ENCODE measurements at places on chromosomes 1 and 21.

GRCh38 chr1:28301368-28302174 is 27.3 kb upstream of the MED18 start:
- no peak for DNase-seq

DNA sequence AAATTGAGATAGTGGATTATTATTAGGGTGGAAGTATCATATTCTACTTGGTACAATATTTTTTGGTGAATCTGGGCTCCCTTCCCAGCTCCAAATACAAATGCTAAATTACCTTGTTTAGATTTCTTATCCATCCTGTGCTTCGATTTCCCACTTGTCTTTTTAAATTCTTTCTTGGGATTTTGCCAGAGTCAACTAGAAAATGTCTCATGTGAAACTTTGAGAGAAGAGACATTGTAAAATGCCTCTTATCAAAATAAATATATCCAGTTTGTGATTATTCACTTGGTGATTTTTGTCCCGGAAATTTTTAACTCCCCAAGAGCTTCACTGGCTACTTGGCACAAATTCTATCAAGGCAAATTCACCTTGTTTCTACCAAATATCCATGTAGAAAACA is 202.0 kb downstream of the FMN2 start:
- DNase-seq = no peak

DNA sequence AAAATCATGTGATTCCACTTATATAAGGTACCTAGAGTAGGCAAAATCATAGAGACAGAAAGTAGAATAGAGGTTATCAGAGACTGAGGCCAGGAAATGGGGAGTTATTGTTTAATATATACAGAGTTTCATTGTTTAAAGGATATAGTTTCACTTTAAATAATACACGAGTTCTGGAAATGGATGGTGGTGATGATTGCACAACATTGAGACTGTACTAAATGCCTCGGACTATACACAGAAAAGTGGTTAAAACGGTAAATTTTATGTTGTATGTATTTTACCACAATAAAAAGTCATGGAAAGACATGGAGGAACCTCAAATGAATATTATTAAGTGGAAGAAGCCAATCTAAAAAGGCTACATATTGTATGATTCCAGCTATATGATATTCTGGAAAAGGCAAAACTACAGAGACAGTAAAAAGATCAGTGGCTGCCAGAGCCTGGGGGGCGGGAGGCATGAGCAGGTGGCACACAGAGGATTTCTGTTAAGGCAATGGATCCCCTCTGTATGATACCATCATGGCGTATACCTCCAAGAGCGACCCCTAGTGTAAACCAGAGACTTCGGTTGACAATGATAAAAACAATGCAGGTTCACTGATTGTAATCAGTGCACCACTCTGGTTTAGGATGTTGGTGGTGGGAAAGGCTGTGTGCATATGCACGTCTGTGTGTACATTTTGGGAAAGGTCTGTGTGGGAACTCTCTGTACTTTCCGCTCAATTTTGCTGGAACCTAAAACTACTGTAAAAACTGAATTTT is 7.5 kb downstream of the C1orf198 start:
- no peak for DNase-seq

DNA sequence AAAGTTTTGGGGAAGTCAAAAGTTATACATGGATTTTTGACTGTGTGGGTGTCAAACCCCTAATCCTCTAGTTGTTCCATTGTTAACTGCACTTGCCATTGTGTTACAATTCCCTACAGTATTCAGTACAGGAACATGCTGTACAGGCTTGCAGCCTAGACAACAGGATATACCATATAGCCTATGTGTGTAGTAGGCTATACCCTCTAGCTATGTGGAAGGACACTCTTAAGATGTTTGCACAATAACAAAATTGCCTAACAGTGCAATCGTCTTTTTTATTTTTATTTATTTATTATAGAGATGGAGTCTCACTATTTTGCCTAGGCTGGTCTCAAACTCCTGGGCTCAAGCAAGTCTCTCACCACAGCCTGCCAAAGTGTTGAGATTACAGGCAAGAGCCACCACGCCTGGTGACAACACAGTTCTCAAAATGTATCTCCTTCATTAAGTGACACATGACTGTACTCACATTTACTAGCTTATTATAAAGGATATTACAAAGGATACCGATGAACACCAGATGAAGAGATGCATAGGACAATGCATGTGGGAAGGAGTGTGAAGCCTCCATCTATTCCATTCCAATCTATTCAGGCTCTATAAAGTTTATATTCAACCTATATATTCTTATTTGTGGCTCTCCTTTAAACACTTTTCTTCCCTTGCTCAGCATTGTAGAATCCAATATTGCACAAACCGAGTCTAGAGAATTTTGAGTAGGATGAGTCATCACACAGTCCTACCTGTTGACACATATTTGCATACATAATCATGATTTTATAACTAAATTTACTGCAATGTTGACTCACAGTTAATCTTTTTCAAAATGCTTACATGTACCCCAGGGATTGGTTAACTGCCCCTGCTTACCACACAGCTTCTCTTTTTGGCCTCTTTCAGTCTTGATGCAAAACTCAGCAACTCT is 28.4 kb upstream of the CEP350 start:
- DNase-seq = no peak

DNA sequence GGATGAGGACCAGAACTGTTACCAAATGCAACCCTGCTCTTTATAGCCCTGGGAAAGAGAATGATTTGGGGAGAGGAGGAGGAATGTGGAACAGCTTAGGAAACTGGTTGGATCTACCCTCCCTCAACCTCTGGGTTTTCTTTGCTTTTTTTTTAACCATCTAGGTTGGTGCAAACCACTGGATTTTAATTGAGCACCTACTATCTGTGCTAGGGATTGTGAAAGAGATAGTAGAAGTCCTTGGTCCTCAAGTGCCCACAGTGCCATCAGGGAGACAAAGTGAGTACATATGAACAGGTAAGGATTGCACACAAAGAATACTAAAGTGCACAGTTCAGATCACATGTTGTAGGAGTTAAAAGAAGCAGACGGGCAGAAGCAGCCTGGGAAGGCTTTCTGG is 4.7 kb downstream of the TAGLN2 start:
- DNase-seq = no peak

- no peak for DNase-seq
Measured at GRCh38 chr1:116147972-116148371, 36.8 kb downstream of the MAB21L3 start.

- DNase-seq = no peak
Measured at GRCh38 chr1:227789084-227790033, 26.1 kb upstream of the PRSS38 start.

DNA sequence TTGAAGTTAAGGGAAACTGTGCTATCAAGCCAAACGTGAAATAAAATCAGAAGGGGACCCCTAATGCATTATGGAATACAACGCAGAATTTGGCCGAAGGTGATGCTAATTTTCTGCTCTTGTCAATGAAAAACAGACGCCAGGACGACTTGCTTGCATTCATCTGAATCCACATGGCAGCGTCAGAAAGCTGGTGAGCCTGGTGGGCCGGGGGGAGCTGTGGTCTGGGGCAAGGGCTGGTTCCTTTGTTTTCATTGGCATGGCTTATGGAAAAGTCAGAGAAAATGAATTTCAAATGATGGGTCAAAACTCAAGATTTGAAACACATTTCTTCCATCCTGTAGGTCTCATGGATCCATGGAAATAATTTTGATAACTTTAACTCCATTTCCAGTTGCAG is 86.4 kb upstream of the RUNX1 start:
- no peak for DNase-seq

DNA sequence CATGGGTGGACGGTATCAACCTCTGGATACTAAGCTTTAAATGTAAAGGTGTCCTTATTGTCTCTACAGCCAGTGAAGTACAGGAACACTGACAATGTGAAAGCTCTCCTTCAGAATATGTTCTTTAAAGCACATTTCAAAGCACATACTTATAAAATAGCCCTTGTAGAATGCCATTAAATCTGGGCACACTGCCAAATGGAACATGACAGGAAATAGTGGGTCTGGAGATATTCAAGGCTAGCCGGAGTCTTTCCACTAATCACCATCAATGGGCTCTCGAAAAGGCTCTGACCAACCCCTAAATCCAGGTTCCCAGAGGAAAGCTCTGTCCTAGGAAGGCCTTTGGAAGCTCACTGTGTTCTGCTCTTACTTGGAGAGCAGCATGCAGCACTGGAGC is 46.6 kb downstream of the PLD5 start:
- no peak for DNase-seq

DNA sequence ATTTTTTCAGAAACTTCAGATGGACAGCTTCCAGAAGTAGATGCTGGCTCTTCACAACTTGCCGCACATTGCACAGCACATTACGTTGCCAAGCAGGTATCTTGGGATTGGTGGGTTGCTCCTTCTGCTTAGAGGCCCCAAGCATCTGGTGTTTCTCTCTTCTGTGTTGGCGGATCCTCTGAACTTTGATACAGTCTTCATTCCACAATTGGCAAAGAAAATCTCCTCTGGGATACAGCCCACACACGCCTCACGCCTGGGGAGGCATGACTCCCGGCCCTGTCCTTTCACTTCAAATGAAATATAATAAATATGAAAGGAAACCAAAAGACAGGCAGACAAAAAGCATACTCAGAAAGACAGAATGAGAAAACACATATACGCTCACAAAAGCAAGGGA is 72.3 kb upstream of the PPP2R5A start:
- DNase-seq = no peak

DNA sequence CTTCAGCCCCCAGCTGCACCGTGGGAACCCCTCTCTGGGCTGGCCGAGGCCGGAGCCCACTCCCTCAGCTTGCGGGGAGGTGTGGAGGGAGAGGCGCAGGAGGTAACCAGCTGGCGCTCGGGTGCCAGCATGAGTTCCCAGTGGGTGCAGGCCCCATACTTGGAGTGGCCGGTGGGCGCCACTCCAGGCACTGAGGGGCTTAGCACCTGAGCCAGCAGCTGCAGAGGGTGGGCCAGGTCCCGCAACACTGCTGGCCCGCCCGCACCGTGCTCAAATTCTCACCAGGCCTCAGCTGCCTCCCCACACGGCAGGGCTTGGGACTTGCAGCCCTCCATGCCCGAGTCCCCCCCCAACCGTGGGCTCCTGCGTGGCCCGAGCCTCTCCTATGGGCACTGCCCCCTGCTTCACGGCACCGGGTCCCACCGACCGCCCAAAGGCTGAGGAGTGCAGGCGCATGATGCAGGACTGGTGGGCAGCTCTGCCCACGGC is 47.2 kb downstream of the LRRC53 start:
- no peak for DNase-seq

- DNase-seq = no peak
Measured at GRCh38 chr1:3234281-3234680, 165.3 kb downstream of the PRDM16 start.

DNA sequence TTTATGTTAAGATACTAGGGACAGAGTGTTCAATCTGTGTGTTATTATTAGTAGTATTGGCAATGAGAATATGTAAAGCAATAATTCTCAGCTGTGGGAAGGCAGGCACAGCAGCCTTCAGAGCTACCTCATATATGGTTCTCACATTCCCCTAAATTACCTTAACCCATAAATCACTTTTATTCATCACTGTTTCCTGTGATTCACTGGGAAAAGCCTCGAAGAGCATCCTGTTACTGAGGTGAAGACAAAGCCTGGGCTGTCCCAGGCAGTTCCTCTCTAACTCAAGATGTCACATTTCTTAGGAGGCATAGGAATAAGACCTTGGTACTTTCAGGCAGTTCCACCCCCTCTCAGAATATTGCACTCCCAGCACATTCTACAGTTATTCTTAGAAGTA is 965.7 kb downstream of the NCAM2 start:
- DNase-seq = no peak

DNA sequence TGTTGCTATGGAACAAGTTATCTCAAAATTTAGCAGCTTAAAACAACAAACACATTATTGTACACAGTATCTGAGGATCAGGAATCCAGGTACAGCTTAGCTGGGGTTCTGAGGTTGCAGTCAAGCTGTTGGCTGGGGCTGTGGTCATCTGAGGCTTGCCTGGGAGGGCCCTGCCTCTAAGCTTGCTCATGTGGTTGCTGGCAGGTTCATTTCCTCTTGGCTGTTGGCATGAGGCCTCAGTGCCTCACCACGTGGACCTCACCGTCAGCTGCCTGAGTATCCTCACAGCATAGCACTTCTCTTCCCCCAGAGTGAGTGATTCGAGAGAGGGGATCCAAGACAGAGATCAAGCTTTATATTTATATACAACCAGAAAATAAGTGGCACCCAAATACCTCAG is 18.6 kb downstream of the NTPCR start:
- DNase-seq = no peak

- no peak for DNase-seq
Measured at GRCh38 chr1:109917768-109918606, 7.3 kb downstream of the CSF1 start.

GRCh38 chr1:79852004-79852403 is 845.5 kb upstream of the ADGRL4 start:
- no peak for DNase-seq

DNA sequence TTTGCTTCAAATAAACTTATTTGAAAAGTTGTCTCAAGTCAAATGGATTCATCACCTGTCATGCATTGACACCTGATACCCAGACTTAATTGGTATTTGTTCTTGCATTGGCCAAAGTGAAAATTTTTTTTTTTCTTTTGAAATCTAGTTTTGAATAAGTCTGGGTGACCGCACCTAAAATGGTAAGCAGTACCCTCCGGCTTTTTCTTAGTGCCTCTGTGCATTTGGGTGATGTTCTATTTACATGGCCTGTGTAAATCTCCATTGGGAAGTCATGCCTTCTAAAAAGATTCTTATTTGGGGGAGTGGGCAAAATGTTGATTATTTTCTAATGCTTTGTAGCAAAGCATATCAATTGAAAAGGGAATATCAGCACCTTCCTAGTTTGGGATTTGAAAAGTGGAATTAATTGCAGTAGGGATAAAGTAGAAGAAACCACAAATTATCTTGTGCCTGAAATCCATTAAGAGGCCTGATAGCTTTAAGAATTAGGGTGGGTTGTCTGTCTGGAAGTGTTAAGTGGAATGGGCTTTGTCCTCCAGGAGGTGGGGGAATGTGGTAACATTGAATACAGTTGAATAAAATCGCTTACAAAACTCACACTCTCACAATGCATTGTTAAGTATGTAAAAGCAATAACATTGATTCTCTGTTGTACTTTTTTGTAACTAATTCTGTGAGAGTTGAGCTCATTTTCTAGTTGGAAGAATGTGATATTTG is 11.9 kb downstream of the TARDBP start:
- no peak for DNase-seq

All from activated naive CD4-positive, alpha-beta T cell treated with anti-CD3 and anti-CD28 coated beads, Interleukin-2, amount 50 U/mL, for 16 hours (primary cell).